Activated T-helper 17 cell treated with anti-CD3 and anti-CD28 coated beads, Interleukin-2, amount 50 U/mL, for 72 hours (primary cell): ENCODE measurements at places on chromosomes 6 and 20.

- ATAC-seq: no peak
Measured at GRCh38 chr20:22815603-22816315, 219.4 kb upstream of the SSTR4 start.

DNA sequence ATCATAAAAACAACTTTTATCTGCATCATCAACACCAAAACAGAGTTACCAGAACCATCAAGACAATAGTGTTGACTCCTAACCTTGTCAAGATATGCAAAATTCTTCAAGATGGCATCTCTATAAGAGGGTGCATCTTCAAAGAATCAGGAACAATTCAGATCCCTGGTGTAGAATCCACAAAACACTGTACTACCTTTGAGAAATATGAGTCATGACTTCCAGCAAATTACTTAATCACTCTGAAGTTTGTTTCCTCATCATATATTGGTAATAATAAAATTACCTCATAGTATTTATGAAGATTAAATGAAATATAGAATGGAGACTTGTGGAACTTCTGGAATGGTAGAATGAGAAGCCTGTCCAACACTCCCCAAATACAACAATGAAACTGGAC is 221.3 kb upstream of the SUPT3H start:
- no peak for ATAC-seq

- peak; percentile 21 for ATAC-seq
Measured at GRCh38 chr6:137291441-137291840, 72.3 kb upstream of the IFNGR1 start.

- ATAC-seq: no peak
Measured at GRCh38 chr6:18551228-18551627, 164.1 kb downstream of the RNF144B start.

GRCh38 chr6:50925548-50925947 is 106.9 kb downstream of the TFAP2B start:
- no peak for ATAC-seq

DNA sequence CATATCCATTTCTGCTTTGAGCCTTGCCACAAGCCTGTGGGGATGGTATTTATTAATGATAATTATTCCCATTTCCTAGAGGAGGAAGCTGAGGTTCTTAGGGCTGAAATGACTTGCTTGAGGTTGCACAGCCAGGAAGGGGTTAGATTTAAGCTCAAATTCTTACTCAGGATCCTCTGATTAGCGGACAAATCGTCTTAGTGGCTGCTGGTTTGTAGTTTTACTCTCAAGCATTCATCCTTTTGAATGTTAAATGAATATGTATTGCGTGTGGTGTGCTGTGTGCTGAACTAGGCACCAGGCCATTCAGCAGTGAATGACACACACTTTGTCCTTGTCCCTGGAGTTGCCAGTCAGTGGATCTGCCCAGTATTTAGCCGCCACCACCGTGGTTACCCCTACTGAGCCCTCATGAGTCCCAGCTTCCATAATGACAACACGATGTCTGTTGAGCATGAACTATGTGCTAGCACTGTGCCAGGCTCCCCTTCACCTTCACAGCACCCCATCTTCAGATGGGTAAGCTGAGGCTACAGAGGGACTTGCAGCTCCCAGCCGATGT is 10.0 kb downstream of the PACSIN1 start:
- ATAC-seq: peak; percentile 23

GRCh38 chr6:159809149-159809548 is 9.1 kb downstream of the PNLDC1 start:
- ATAC-seq: no peak

GRCh38 chr20:6466075-6466810 is 301.2 kb upstream of the BMP2 start:
- no peak for ATAC-seq

- no peak for ATAC-seq
Measured at GRCh38 chr6:1009103-1009502, 302.8 kb upstream of the FOXQ1 start.

DNA sequence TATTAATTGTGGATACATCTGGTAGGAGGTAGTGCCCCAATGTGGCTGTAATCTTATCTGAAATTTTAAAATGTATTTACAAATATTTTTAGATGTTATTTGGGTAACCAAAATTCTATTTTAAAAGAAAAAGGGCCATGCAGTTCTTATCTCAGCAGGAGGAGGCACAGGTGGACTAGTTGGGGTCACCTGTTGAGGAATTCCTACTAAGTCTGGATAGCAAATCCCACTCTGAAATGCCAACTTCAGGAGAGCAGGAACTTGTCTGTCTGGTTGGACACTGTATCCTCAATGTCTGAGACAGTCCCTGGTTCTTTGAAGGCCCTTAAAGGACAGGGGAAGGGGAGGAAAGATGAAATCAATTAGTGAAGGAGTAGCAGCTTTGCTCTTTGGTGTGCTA is 82.6 kb downstream of the EYA2 start:
- ATAC-seq: no peak

- no peak for ATAC-seq
Measured at GRCh38 chr6:6402591-6402990, 82.1 kb upstream of the F13A1 start.

GRCh38 chr6:45591306-45591705 is 213.6 kb upstream of the SUPT3H start:
- no peak for ATAC-seq

DNA sequence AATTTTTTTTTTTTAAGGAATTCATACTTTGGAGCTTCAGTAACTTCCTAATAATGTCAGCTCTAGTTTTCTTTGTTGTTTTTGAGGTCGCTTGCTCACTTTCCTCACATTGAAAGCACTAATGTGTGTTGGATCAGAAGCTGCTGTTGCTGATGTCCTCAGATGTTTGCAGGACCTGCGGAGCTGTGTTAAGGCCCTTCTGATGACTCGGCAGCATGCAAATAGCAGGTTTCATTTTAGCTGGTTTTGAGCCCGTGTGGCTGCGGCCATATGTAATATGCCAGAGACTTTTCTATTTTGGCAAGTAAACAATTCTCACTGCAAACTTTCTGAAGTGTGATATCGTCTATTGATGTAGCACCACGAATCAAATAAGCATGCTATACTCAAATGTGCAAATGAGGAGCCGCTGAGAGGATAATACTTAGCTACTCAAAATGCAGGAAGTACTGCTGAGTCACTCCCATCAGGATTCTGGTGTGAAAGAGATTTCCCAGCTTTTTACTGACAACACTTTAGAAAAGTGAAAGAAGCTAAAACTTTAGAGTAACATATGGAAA is 187.8 kb downstream of the SASH1 start:
- ATAC-seq: peak; percentile 46

DNA sequence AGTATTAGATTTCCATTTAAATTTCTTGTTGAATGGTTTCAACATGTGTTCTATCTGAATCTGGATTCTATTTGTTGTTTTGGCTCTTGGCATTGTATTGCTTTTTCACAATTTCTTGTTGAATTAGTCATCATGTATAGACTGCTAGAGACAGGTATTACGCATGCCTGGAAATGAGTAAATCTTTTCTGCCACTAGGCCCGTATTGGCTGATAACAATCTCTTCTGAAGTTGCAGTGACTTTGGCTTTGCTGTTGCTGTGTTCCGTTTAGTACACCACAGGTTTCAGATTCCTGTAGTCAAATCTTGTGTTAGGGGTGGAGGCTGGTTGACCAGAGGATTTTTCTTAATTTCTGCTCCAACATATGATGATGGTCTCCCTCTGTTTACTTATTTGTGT is 1339.4 kb downstream of the GRIK2 start:
- ATAC-seq: no peak

- no peak for ATAC-seq
Measured at GRCh38 chr6:146634022-146634421, 35.2 kb downstream of the ADGB start.

DNA sequence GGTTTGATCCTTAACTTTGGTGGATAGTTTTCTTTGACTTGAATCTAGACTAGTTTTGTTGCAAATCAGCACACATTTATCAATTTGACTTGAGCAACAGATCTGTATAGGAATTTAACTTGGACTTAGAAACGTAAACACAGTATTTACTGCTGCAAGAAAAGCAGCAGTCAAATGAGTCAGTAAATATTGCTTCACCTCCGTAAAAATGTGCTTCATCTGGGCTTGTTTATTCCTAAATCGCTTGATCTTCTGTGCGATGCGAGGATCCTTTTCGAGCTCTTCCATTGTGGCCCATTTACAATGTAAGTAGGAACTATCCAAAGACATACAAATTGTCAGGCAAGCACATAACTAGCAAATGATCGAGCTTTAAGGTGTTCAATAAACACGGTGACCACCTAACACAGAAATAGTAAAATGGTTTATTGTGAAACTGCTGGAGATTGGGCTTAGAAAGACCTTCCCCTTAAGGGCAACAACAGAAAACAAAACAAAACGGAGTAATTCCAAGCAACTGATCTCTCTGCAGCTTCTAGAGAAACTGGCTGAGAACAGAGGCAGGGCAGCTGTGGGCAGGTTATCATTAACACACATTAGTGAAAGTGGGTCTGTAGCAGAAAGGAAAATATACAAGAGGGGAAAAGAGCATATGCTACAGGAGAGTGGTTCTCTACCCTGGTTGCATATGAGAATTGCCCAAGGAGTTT is 120.8 kb downstream of the CHD6 start:
- ATAC-seq: no peak
